ENCODE measurements at places on chromosomes 2 and 18.
A peak's percentile ranks its signal among the peaks of the same experiment; 100 is the strongest.

DNA sequence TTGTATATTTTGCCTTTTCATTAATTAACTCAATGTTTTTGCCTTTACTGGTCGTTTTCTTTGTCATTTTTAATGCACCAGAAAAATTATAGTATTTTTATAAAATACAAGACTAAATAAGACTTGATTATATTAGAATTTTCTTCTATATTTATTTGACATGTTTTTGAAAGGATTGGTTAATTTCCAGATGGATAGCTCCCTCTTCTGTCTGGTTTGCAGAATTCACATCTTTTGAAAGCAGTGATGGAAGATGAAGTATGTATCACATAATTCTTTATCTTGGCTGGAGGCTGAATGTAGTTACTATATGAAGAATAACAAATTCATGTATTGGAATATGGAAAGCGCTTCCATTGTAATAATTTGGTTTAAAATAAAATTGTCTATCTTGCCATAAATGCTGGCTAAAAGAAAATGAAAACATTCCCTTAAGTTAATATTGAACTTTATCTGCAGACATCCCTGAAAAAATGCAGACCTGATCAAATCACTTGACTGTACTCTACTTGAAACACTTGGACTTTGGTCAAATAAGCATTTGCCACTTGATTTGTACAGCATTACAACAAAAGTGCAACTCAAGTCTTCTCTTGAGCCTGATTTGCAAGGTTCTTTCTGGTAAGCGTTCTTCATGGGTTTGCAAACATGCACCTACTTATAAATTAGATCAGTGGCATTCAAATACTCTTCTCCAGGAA lies 86.3 kb upstream of the EFEMP1 start:
- H3K4me1 ChIP-seq: no peaks in the 10 kb centered on the region
- no peak for DNase-seq
- H3K27ac ChIP-seq: no peak overlapping the region
- H3K27me3 ChIP-seq: peaks cover 5% of the 10 kb centered on the region
- no peaks in the 10 kb centered on the region for H3K36me3 ChIP-seq

GRCh38 chr2:112665113-112665780 lies 19.5 kb downstream of the SLC20A1 start:
- no peak for DNase-seq
- no peak overlapping the region for H3K27ac ChIP-seq
- H3K4me3 ChIP-seq: no peak overlapping the region
- peaks cover 32% of the 10 kb centered on the region for H3K36me3 ChIP-seq

DNA sequence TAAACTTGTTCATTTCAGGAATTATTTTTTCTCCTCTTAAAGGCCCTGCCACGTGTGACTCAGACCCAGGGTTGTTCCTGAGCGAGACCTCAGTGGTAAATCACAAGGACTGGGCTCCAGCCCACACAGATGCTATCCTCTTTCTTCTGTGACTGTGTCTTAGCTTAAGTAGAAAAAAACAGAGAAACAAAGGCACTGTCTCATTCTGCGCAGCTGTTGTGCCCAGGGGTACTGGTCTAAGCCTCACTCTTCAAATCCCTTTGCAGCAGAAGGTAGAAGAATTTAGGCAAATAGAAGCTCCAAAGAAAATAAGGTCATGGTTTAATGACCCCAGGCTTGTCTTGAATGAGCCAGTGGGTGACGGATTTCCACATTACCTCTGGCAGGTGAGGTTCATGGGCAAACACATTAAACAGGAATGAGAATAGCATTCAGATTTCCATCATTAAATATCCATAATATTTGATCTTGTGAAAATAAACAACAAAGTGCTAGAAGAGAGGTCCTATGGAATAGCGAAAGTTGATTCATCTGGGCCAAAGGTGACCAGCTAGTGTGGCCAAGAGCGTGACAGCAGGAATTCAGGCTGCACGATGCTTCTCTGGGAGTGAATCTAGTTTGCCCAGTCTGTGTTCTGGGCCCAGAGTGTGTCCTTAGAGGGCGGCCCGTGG lies 63.3 kb downstream of the LIPG start:
- H3K36me3 ChIP-seq: no peaks in the 10 kb centered on the region
- no peaks in the 10 kb centered on the region for H3K4me1 ChIP-seq
- peaks cover 29% of the 10 kb centered on the region for H3K27me3 ChIP-seq
- no peak overlapping the region for H3K27ac ChIP-seq
- H3K4me3 ChIP-seq: no peak overlapping the region

- H3K27me3 ChIP-seq: no peaks in the 10 kb centered on the region
- H3K4me3 ChIP-seq: no peak overlapping the region
- DNase-seq: no peak
- no peaks in the 10 kb centered on the region for H3K4me1 ChIP-seq
- no peaks in the 10 kb centered on the region for H3K36me3 ChIP-seq
These were observed 1057.5 kb upstream of the FAM98A start for GRCh38 chr2:34656632-34657031.

DNA sequence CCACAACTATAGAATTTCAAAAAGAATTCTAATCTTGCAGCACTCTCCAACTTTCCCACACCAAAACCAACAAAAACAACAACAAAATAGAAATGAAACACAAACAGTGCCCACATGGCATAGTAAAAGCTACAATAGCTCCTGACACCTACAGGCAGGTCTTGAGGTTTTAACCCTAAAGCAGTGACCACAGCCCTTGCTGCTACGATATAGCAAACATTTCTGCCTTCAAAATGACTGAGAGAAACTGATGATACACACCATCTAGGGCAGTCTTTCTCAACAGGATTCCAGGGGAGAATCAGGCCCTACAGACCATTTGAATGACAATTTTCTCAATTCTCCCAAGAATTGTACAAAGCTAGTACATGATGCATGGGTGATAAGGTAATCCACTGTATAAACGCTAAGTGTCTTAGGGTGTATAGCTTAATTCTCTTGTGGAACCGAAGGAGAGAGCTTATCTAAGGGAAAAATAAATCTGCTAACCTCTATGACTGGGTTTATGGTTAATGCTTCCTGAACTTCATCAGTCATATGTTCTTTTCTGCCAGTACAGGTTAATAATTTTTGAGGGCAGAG lies 46.5 kb downstream of the TRAK2 start:
- no peak overlapping the region for H3K27ac ChIP-seq
- H3K27me3 ChIP-seq: no peaks in the 10 kb centered on the region
- no peak for DNase-seq
- no peak overlapping the region for H3K4me3 ChIP-seq

GRCh38 chr2:116510117-116510671 lies 1304.3 kb upstream of the DDX18 start:
- no peak for DNase-seq
- no peak overlapping the region for H3K27ac ChIP-seq
- no peaks in the 10 kb centered on the region for H3K36me3 ChIP-seq
- H3K4me3 ChIP-seq: no peak overlapping the region

DNA sequence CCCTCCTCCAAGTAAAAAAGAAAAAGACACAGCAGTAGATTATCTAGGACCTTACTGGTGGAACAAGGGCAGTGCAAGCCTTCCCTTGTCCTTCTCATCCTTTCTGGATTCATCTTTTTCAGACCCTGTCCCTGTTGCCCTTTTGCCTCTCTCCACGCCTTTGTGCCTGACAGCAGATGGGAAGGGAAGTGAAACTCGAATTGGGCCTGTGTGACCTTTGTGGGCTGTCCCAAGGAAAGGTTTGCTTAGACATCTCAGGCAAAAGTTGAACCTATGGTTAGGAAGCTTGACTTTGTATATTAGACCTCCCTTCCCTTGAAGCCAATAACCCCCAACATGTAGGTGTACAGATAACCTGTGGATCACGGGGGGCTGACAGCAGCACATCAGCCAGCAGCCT lies 185.3 kb downstream of the PRKCE start:
- peak overlapping the region; percentile 75 for H3K4me3 ChIP-seq
- peaks cover 2% of the 10 kb centered on the region for H3K36me3 ChIP-seq
- no peaks in the 10 kb centered on the region for H3K27me3 ChIP-seq
- peak overlapping the region; percentile 82 for H3K27ac ChIP-seq
- peak; percentile 62 for DNase-seq
